ENCODE measurements at places on chromosomes 16 and 17. TPM values are rescaled to one million over a fixed set of nuclear protein-coding genes. Genes with fewer than 3 reads are reported as not detected.
A peak's percentile ranks its signal among the peaks of the same experiment; 100 is the strongest.

Gene NR1D1
- total RNA-seq = 4.0 TPM

Gene CBFA2T3
- 0.58 TPM for total RNA-seq

Gene CACNA1H
- 0.36 TPM for total RNA-seq

Gene SCN4A
- 1.1 TPM for total RNA-seq

DNA sequence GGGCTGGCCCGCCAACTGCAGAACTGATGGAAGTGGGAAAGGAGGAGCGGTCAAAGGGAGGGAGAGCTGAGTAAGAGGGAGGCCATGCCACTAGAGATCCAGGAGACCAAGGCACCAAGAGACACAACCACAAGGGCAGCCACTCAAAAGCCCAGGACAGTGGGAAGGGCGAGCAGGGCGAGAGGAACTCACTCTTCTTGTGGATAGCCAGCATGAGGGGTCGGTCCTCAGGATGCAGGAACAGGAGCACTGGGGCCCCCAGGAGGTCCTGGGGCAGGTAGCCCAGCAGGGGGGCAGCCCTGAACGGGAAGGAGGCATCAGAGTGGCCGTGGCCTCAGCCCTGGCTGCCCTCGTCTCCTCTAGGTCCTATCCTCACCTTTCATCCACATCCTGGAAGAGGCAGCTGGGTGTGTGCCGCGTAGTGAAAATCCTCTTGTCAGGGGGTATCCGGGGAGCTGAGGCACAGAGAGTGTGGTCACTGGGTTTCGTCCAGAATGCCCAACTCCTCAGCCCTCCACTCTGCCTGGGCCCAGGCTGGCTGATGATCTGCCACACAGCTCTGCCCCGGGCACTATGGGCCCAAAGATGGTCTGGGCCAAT, 4.3 kb downstream of the PER1 start:
- no peak for ATAC-seq

GRCh38 chr17:43740541-43740940, 18.1 kb downstream of the SOST start:
- ATAC-seq = no peak

DNA sequence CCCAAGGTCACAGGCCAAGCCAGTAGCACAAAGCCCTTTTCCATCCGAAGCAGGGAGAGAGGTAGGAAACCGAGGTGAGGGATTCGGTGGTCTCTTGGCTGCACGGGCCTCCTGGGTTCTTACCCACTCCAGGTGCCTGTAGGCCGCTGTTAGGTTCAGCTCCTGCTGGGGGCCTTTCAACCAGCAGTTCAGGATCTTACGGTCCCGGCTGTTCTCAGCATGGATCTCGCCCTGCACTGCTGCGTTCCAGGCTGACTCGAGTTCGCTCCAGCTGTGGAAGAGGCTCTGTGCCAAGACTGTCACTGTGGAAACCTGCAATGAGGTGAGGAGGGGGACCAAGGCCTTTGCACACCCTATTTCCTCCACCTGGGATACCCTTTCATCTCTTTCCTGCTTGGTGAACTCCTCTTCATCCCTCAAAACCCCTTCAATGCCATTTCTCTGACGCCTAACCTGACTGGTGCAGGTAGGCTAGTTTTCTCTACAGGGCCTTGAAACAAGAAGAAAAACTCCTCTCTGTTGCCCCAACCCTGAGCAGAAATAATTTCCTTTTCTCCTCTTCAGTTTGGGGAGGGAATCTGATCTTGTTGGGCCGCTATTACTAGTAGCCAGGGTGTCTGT, 103.6 kb downstream of the RMI2 start:
- ATAC-seq = no peak

- no peak for ATAC-seq
Measured at GRCh38 chr16:66596986-66597848, 7.3 kb upstream of the CMTM3 start.

- ATAC-seq = peak; percentile 75
Measured at GRCh38 chr17:33240362-33240761, 52.7 kb downstream of the ASIC2 start.

- ATAC-seq = no peak
Measured at GRCh38 chr17:48704361-48705248, 17.7 kb downstream of the PRAC1 start.

DNA sequence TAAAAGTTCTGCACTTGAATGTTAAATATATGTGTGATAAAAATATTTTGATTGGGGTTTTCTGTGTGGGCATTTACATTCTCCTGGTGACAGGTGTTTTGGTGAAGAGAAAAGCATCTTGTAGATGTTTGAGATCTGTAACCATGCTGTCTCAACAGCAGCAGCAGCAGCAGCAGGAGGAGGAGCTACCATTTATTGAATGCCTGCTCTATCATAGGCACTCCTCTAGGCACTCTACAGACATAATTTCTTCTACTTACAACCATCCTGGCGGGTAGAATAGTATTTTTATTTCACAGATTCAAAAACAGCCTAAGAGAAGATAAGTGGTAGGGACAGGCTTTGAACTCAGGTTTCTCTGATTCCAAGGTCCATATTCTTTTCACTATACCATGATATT, 159.7 kb upstream of the TBX2 start:
- no peak for ATAC-seq

- ATAC-seq = no peak
Measured at GRCh38 chr17:60167065-60167741, 17.4 kb downstream of the CA4 start.

DNA sequence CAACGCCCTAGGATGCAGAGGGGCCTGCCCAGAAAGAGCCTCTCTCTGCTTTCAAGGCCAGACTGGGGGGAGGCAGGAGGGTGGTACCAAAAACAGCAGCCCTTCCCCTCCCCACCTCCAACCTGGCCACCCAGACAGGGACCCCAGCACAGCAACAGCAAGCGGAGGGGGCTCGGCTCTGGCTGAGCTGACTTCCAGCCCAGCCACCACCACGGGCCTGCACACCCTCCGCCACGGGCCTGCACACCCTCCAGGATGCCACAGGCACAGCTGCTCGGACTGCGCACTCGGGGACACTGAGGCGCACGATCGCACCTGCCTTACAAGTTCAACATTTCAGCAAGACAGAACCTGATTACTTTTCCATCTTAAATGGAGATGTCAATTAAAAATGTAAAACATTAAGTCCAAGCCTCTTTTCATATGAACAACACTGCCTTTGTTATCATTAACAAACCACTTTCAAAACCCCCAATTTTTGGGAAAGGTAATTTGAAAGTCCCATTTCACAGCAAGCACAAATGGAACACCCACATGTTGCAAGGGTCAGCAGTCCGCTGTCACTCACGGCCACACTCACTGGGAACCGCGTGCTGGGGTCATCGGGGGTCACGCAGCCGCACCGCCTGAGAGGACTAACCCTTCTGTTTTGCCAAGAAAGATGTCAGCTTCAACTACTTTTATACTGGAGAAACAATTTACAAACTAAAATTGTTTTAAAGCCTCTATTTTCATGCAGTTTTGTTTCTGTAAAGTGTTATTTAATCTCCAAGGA, 76.4 kb downstream of the ANKRD11 start:
- no peak for ATAC-seq

GRCh38 chr16:21145738-21146137, 4.9 kb downstream of the DNAH3 start:
- ATAC-seq = no peak

All from motor neuron (in vitro differentiated cells).